D721Med (cell line): ENCODE measurements at places on chromosomes 4 and X.

- DNase-seq, result no peak
These were observed 1.4 kb downstream of the MAMLD1 start for GRCh38 chrX:150364347-150365050.

GRCh38 chr4:64340218-64341110 lies 68.8 kb downstream of the TECRL start:
- DNase-seq, result no peak

DNA sequence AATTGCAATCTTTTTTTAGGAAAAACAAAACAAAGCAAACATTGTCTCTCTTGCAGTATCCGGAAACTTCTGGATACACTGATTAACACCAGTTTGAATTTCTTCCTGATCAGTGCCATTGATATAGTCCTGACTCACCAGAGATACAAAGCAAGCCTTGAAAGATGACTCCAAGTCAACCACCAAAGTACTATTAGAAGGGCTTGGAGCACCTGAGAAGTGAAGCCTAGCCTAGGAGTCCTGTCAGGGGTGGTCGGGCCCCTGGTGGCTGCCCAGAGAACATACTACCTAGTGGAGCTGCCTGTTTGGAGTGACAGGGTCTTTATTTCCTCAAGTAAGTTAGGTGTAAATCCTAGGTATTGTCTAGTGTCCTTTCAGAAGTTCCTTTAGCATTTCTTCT lies 593.2 kb downstream of the ZNF674 start:
- DNase-seq, result no peak

DNA sequence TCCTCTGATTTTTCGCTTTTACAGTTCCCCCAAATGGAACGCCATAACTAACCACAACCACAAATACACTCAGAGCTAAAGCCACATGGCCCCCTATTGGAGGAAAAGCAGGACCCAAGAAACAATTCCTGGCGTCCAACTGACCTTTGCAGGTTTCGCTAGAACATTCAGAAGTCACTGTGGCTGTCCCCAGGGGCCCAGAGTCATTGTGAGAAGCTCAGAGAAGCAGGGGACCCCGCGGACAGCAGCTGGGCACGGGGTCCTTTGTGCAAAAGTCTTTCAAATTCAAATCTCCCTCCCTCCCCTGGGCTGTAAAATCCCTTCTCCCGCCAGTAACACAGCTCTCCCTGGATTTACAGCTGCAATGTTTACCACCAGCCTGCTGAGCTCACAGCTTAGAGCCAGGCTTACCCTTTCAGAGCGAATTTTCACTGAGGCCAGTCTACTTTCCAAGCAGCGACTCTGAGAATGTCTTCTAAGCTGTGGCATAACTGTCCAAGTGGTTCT lies 214.8 kb downstream of the CRLF2 start:
- no peak for DNase-seq

DNA sequence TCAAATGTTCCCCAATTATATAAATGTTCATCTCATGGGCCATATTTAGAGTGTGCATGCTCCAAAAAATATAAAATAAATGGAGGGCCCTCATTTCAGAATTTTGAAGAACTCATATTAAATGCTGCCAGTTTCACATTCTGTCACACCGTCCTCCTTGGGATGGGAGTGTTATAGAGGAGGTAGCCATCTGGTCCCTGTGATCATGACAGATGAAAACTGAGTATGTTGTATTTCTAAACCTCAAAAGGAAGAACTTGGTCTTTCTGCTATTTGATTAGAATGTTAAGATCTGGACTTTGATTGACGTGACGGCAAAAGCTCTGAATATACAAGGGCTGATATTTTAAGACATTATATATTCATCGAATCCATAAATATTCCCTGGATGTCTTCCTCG lies 308.0 kb downstream of the RAPGEF2 start:
- no peak for DNase-seq

DNA sequence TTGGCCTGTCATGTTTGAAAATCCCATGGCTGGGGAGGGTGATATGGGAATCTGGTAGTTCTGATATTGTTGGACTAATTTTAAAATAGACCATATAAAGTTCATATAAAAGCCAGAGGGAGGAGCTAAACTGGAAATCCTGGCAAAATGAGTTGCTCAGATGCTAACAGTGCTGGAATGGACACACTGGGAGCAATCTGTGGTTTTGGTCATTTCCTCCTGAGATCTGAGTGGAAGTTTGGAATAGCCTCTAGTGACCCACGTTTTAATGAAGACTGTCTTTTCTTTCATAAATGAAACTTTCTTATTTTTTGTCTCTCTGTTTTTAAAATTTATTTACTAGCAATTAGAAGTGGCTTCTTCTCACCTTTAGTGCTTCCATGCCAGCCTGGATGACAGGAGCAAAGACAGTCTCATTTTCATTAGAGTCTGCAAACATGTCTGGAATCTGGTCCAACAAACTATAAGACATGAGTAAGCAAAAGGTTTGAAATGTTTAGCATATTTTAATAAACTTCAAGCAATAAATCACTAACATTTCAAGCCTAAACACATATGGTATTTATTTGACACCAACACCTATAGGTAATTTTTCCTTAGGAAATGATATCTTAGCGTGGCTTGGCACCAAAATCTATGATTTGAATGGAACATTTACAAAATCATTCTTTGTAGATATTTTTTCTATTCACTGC lies 66.6 kb downstream of the METTL14 start:
- no peak for DNase-seq

GRCh38 chrX:129736491-129736890 lies 2.3 kb upstream of the XPNPEP2 start:
- no peak for DNase-seq

DNA sequence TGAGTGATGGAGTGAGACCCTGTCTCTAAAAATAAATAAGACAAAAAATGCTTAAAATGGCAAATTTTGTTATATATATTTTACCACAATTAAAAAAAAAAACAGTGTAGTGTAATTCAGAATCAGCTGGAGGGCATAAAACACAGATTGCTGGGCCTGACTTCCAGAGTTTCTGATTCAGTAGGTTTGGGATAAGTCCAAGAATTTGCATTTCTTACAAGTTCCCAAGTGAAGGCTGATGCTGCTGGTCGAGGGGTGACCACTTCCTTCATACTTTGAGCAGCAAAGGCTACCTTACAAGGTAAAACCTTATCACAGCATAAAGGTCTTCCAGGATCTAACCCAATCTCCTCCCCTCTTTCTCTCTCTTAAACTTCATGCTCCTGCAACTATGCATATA lies 40.7 kb downstream of the KLHL8 start:
- no peak for DNase-seq

GRCh38 chrX:123871309-123871708 lies 11.5 kb downstream of the XIAP start:
- DNase-seq, result no peak

GRCh38 chr4:48578132-48578968 lies 88.3 kb downstream of the ZAR1 start:
- DNase-seq, result no peak

DNA sequence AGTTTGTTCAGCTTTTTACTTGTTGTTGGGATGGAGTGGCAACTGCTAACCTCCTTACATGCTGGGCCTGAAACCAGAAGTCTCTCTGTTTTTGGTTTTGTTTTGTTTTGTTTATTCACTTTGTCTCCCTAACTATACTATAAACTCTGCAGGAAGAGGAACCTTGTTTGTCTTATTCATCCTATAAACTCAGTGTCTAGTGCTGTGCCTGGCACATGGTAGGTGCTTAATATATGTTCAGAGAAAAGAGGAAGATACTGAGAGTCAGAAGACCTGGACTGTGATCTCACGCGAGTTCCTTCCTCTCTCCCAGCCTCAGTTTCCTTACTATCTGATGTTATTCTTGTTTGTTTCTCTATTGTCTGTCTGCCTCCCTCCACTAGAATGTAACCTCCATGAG lies 71.3 kb downstream of the PRPS1 start:
- no peak for DNase-seq

DNA sequence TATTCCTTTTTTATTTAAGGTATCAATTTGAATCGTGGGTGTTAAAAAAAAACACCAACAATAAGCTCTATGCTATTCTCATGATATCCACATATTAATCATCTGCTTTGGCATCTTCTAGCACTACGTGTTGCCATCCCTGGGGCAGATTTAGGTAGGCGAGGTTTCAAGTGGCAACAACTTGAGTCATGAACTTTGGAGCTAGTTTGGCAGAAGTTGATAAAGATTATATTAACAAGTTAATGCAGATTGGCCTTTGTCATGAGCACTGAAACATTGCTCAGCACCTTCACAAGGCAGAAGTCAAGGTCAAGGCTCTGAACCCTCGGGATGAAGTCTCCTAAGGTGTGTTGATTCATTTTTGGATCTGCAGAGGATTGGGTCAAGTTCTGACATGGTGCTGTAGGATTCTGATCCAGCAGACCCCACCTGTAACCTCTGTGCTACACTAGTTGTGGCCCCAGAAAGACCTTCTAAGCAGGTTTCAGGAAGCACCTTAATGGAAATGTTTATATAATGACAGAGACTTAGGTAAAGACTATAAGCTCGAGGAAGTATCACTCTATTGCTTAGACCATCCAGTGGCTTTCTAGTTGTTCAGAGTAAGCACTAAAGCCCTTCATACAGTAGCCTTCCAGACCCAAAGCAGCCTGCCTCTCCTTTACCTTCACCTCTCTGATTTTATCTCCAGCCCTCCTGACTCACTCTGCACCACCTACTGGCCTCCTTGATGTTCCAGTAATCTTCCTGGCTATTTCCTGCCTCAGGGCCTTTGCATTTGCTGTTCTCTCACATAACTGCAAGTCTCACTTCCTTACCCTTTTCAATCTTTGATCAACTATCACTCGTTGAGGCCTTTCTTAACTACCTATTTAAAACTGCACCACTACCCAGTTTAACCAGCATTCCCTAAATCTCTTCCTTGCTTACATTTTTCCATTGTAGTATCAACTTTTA lies 117.0 kb upstream of the SLC4A4 start:
- no peak for DNase-seq

- DNase-seq, result no peak
These were observed 128.3 kb downstream of the MAGEE1 start for GRCh38 chrX:76555816-76556215.
